ENCODE measurements at places on chromosomes 12 and 14.

DNA sequence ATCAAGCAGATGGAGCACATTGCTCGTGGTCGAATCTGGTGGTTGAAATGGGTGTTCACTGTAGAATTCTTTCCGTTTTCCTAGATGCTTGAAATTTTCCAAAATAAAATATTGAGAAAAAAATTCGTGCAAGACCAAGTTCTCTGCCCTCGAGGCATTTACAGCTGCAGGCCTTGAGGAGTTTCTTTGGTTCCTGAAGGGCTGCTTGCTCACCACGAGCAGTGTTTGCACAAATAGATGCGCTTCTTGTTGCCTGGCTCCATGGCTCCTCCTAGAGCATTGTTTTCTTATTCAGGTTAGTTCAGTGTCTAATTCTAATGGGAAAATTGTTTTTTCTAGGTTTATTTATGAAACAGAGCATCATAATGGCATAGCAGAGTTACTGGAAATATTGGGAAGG lies 74.5 kb upstream of the DYNC1H1 start:
- DNase-seq, result no peak

GRCh38 chr12:21699851-21700250 lies 42.2 kb upstream of the LDHB start:
- no peak for DNase-seq

DNA sequence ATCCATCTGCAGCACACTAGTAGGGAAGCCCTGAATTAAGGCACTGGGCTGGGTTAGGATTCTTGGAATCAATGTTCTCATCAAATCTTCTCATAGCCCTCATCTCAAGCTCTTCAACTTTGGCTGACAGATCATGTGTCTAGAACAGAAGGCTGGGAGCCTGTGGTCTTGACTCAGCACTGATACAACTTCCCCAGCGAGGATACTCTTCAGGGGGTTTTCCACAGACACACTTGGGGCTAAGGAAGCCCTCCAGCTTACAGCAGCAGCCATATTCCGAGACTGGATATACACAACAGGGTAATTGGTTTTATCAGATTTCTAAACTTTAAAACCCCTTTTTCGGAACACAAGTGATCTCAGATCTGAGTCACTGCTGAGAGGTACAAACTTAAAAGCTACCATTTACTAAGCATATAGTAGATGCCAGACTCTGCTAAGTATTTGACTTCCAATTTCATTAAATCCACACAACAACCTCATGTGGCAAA lies 3.5 kb downstream of the FMNL3 start:
- no peak for DNase-seq

GRCh38 chr12:115273456-115273855 lies 589.5 kb upstream of the TBX3 start:
- DNase-seq, result no peak

DNA sequence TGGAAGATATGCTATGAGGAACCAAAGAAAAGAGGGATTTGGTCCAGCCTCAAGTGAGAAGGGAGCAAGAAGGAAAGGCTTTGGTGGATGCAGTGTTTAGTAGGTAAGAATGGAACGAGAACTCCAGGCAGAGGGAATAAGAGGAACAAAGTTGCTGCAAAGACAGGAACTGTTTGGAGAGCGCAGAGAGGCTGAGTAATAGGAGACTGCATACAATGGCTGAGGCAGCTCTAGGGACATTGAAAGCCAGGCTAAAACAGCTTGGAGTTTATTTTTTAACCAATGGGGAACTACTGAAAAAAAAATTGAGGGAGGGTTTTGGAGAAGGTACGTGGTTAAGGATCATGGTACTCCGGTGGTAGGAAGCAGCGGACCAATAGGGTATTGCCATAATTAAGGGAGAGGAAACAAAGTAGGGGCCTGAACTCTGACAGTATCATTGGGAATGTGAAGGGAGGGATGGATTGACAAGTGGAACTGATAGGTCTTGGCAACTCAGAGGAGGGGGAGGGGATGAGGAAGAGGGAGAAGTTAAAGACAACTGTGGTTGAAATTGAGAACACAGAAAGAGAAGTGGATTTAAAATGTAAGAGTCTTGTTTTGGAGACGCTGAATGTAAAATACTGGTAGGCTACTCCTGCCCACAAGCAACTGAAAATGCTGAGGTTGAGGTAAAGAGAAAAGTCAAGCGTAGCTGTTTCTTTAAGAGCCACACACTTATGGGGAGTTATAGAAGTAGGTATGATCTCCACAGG lies 4.8 kb downstream of the ASCL4 start:
- DNase-seq, result no peak

All from activated T-helper 1 cell treated with anti-CD3 and anti-CD28 coated beads, Interleukin-2, amount 50 U/mL, for 16 hours (primary cell).